Thoracic aorta endothelial cell (primary cell): ENCODE measurements at places on chromosomes 1 and 21. TPM values are rescaled to one million over a fixed set of nuclear protein-coding genes. Genes with fewer than 3 reads are reported as not detected.

Gene OR14K1
- not detected in 2 replicates for total RNA-seq

Gene SPRR1A
- not detected in 2 replicates for total RNA-seq

Gene TSPAN2
- total RNA-seq = 1.1 and 2.0 TPM in 2 replicates

Gene C1QA
- not detected in 2 replicates for total RNA-seq

Gene DNAJC28
- 1.4 and 2.3 TPM in 2 replicates for total RNA-seq

Gene CSMD2
- under 0.01 and 0.14 TPM in 2 replicates for total RNA-seq

Gene CDC20
- 95.6 and 147 TPM in 2 replicates for total RNA-seq
